ENCODE measurements at places on chromosomes 13 and 19. TPM values are rescaled to one million over a fixed set of nuclear protein-coding genes. Genes with fewer than 3 reads are reported as not detected.

KASH5 gene
- not detected for total RNA-seq

DNA sequence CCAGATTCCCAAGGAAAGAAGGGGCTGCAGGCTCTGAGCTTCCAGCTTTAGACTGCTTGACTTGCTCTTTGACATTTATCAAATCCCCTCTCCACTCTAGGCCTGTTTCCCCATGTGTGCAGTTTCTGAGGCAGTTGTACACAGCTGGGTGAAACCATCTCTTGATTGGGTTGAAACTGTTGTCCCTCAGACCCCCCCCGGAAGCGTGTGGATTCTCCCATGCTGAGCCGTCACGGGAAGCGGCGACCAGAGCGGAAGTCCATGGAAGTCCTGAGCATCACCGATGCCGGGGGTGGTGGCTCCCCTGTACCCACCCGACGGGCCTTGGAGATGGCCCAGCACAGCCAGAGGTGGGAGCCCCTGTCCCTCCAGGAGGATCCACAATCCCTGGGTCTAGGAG is 19.7 kb downstream of the BRSK1 start:
- no peak for DNase-seq

GRCh38 chr19:56333506-56333905 is 18.9 kb upstream of the ZSCAN5A start:
- DNase-seq = peak; percentile 48

- peak; percentile 87 for DNase-seq
These were observed 17.2 kb downstream of the PKN1 start for GRCh38 chr19:14450168-14450874.

- no peak for DNase-seq
These were observed 1779.2 kb upstream of the MIR17HG start for GRCh38 chr13:89568276-89568675.

DNA sequence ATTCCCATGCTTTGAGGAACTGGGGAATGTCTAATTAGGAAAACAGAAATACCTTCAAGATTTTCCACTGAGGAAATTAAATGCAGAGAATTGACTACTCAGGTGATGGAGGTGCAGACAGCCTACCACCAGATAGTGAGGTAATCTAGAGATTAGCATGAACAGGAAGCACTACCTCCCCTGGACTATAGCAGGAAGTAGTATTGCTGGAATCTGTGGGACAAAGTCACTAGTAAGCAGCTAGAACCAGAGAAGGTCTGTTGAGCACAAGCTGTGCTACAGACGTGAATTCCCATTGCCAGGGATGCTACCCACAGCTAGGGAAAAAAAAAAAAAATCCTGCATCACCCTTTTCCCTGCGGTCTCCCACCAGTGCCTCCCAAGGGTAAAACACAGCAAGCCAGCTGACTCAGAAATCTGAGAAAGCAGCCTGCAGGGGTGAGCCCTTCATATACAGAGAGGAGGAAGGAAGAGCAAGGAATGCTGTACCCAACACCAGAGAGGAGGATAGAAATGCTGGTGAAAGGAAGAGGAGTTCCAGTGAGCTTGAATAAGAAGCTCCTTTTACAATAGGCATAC is 10.2 kb downstream of the ENOX1 start:
- DNase-seq = no peak

All from HCT116 (cell line).